Hematopoietic multipotent progenitor cell (in vitro differentiated cells): ENCODE measurements at places on chromosomes 2 and 18.

DNA sequence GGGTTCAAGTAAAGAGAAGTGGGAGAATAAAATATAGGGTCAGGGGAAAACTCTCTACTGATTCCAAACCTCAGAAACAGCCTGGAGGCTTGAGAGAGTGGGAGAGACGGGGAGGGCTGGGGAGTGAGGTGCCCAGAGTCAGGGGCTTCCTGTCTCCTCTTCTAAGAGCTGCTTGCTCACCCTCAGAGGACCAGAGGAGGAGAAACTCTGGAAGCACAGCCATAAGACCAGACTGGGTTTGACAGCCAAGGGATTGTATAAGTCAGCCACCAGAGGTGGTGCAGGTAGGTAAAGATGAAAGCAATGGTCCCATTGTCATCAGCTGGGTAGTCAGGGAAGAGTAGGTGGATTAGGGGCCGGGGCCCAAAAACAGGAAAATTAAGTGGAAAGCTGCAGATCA lies 259.4 kb downstream of the TNS1 start:
- DNase-seq: no peak

DNA sequence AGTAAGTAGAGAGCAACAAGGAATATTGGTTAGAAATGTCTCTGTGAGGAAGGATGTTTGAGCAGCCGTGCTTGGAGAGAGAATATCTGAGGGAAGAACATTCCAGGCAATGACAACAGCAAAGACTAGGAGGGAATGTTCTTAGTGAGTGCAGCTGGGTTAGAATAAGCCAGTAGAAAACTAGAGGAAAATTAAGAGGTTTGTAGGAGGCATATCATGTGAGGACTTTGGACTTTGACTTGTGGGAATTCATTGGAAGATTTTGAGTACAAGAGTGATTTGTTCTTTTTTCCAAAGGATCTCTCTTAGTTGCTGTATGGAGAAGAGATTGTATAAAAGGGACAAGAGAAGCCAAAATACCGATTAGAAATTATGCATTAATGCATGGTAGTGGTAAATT lies 47.2 kb downstream of the PPM1B start:
- DNase-seq: no peak

DNA sequence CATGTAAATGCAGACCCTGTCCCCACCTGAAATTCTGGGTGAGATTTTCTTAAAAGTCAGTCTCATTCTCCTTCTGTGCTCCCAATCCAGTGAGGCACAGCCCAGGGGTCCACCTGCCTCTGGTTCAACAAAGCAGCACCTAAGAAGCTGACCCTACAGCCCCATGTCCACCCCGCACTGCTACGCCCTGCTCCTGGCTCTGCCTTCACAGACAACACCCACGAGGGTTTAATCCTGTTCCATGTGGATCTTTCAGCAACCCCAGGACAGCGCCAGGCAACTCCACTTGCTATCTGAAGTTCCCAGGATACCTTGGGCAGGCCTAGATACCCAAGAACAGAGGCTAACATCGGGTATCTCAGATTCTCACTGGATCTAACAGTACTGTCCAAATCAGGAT lies 44.9 kb downstream of the HDLBP start:
- DNase-seq: no peak

- DNase-seq: no peak
Measured at GRCh38 chr2:144950899-144951560, 431.1 kb upstream of the ZEB2 start.

- DNase-seq: no peak
Measured at GRCh38 chr2:100747996-100748615, 71.8 kb upstream of the NPAS2 start.

- DNase-seq: no peak
Measured at GRCh38 chr2:171132086-171132485, 28.6 kb downstream of the TLK1 start.

GRCh38 chr2:163407296-163407695 lies 328.5 kb downstream of the FIGN start:
- no peak for DNase-seq

- no peak for DNase-seq
Measured at GRCh38 chr2:130795431-130795830, 40.1 kb downstream of the AMER3 start.

DNA sequence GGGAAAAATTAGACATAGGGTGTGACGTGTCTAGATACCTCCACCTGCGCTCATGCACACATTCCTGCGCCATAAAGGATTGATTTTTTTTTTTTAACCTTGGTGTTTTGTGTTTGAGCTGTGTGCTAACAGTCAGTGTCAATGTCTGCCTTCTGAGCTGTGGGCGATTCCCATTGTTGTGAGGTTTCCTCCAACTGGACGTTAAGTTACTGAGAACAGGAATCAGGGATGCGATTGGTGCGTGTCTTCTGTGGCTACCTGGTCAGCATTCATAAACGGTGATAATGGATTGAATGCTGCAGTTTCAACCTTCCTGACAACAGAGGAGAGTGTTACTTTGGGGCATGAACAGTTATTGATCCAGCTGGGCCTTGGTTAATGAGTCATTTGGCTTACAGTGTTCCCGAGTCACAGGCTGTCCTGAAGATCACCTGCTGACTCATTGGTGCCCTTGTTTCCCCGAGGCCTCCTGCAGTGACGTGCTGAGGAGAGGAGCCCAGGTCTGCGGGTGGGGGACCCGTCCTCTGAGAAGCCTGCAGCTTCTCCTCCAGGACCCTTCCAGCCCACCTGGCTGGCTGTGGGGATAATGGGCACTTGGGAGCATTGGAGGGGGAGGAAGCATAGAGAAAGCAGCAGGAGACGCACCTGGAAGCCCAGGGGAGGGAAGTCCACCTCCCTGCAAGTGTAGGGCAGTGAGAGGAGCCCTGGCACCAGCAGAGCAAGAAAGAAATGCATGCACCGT lies 25.8 kb upstream of the CABYR start:
- no peak for DNase-seq

GRCh38 chr2:176317623-176318065 lies 48.4 kb downstream of the MTX2 start:
- DNase-seq: no peak
